ENCODE measurements at places on chromosomes 1 and 21.

GRCh38 chr1:160354388-160354985 is 11.3 kb downstream of the NCSTN start:
- no peak for DNase-seq

DNA sequence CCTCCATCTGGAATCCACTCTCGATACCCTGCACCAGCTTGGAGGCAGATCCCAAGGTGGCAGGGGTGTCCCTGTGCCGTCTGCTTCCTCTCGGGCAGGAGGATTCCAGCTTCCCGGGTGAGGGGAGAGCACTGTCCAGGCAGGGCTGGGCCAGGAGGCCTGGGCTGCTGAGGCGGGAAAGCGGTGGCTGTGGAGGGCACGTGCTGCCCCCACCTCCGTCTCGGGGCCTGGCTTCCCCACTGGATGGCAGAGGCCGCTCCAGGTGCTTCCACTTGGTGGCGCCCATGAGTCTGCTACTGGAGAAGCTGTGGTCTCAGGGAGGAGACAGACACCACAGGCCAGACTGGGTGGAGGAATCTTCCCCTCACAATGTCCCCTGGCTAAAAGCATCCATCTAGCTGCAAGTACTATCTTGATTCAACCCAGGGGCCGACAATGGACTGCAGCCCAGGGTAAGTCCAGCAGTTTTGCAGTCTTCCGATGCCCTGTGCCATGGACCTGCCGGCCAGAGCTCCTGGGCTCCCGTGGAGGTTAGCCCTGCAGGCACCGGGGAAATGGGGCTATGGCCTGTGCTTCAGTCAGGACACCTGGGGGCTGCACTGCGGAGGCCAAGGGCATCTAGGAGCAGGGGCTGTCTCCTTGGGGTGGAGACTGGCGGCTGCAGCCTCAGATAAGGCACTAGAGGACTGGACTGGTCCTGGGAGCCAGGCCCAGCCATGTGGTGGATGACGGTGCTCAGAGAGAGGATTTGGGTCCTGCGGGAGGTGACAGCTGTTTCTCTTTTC is 41.3 kb upstream of the EIF4G3 start:
- DNase-seq, result no peak

GRCh38 chr1:207282496-207283380 is 38.7 kb upstream of the CD55 start:
- DNase-seq, result no peak

DNA sequence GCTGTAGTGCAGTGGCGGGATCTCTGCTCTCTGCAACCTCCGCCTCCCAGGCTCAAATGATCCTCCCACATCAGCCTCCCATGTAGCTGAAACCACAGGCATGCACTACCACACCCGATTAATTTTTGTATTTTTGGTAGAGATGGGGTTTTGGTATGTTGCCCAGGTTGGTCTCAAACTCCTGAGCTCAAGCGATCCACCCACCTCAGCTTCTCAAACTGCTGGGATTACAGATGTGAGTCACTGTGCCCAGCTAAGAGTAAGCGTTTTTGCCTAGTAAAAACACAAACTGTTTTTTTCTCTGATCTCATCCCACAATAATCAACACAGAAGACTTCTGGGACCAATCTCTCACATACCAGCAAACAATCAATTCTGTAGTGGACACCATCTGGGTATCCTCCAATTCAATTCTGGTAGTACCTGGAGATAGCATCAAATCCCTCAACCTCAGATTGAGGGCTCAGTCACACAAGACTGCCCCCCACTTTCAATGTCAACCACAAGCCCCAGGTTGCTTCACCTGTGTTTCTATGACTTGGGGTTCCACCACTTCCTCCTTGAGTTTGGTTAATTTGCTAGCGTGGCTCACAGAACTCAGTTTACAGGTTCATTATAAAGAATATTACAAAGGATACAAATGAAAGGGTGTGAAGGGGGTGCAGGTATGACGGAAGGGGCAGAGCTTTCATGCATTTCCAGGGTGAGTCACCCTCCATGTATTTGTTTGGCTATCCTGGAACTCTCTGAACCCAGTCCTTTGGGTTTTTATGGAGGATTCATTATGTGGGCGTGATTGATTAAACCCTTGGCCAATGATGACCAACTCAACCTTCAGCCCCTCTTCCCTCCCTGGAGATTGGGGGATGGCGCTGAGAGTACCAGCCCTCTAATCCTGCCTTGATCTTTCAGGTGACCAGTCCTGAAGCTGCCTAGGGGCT is 40.0 kb upstream of the RHOU start:
- no peak for DNase-seq

DNA sequence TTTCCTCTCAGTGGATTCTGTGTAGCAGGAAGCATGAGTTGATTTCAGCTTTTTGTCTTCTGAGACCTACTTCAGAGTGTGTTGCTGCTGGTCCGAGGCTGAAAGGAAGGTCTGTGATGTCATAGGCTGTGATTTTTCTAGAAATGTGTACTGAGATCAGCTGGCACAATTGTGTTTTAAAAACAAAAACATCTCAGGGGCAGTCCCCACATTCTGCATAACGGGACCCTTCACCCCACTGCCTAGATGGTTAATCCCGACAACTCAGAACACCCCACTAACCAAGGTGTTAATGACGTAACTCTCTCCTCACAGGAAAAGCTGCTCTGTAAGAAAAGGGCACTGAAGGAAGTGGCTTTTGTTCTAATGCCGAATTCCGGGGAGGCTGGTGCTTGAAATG is 59.8 kb upstream of the PPP2R5A start:
- DNase-seq, result no peak

DNA sequence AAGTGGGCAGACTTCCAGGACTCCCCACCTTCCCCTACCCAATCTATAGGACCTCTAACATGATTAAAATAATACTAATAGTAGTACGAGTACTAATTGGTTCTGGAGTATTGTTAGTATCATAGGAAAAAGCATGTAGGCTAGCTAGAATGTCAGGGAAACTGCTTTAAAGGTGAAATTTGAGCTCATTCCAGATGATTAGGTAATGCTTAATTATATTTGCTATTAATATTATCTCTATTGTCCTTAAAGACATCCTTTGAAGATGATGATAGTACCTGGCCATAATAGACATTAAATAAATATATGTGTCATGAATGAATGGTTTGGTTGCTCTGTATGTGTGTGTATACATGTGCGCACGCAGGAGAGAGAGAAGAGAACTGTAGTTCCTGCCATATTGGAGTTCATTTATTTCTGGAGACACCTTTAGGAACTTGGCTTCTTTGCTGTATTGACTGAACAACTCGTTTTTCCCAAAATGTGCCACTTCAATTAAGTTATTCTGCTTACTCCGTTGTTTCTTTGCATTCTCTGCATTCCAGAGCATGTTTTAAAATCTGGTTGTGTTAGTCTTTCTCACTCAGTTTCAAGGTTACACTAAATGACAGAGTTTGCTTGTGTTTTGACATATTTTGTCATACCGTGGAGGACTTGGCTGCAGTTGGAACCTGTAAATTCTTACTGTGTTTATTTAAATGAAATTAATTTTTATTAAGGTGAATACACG is 117.1 kb downstream of the OSBPL9 start:
- no peak for DNase-seq

DNA sequence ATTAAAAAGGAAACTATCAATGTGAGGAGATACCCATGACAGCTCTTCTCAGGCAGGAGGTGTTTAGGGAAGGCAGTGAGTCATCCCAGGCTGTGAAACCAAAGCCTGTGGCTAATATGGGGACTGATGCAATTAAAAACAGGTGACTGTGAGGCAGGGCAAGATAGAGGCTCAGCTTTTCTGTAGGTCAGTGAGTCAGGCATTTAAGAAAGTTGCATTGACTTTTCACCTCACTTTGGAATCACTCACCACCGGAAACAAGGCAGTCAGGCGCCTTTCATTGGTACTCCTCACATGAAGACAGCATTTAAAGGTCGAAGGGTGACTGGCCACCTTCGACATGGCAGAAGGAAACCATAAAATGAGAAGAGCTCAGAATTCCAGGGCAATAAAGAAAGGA is 54.5 kb downstream of the PAPPA2 start:
- no peak for DNase-seq

DNA sequence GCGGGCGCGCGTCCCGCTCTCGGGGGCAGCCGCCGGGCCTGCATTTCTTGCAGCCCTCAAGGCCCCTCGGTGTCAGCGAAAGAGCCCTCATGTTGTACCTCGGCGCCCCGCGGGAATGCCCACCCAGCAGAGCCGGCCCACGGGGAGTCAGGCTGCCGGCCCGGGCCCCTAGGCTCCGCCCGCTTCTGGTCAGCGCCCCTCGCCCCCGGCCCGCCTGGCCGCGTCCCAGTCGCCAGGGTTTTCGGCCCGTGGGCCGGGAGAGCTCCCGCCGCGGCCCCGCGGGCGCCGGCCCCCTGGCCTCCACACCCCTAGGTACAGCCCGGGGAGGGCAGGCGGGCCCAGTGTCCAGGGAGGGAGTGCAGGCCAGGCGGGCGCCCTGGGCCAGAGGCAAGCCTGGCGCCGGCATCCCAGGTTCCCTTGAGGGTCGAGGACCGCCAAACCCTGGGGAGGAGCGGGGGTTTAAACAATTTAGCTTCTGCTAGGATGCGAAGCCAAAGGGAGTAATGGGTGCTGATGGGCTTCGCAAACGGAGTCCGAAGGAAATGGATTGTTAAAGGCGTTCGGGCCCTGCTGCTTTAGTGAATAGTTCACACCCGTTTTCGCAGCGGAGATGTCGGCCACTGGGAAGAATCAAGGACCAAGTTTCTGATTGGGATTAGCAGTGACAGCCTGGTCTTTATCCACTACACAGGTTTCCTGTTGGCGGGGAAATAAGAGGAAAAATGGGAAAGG is 486 bp upstream of the KCNA3 start:
- DNase-seq, result no peak

- DNase-seq, result no peak
Measured at GRCh38 chr1:27523337-27524020, 33.5 kb upstream of the WASF2 start.

GRCh38 chr21:37445228-37445627 is 78.7 kb downstream of the DYRK1A start:
- no peak for DNase-seq

GRCh38 chr1:202143768-202144401 is 652 bp downstream of the ARL8A start:
- no peak for DNase-seq

- no peak for DNase-seq
Measured at GRCh38 chr1:2231532-2232254, 3.6 kb downstream of the SKI start.

DNA sequence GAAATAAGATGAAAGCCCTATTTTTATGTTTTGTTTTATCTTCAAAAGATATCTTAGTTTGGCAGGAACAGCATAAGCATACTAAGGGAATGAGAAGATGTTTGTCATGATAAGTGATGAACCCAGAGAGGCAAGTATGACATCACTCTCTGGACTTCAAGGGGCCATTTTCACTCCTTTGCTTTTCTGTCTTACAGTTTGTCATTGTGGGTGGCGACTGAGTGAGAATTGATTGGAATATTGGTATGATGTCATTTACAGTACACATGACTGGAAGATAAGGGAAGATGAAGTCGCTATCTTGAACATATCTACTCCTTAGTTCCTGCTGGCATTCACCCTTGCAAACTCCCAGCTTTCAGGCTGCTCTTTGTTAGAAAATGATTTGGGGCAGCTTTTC is 258.1 kb upstream of the RAB4A start:
- DNase-seq, result no peak

DNA sequence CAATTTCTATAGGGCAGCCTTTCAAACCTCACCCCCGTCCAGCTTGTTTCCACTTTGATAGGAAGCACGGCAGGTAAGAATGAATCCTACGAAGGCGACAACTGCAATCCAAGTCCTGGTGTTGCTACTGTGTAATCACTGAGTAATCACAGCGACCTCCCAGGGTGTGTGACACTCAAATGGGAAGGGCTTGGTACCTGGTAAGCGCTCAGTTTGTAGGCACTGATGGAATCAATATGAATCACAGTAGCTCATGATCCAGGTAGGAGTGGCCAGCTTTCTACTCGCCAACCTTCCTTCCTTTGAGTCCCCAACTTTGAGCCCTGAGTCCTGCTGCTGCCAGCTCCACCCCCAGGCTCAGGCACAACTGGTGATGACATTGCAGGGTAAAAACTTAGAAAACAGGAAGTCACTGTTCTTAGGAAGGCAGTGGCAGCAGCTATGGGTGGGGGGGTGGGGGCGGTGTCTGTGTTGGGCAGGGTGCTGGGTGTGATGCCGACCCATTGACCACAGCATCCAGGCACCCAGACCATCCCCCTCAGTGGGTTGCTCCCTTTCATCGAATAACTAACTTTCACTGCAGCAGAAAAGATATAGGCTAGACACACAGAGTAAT is 70.7 kb downstream of the CD247 start:
- peak; percentile 77 for DNase-seq

- no peak for DNase-seq
Measured at GRCh38 chr1:92883297-92883696, 51.5 kb downstream of the RPL5 start.

DNA sequence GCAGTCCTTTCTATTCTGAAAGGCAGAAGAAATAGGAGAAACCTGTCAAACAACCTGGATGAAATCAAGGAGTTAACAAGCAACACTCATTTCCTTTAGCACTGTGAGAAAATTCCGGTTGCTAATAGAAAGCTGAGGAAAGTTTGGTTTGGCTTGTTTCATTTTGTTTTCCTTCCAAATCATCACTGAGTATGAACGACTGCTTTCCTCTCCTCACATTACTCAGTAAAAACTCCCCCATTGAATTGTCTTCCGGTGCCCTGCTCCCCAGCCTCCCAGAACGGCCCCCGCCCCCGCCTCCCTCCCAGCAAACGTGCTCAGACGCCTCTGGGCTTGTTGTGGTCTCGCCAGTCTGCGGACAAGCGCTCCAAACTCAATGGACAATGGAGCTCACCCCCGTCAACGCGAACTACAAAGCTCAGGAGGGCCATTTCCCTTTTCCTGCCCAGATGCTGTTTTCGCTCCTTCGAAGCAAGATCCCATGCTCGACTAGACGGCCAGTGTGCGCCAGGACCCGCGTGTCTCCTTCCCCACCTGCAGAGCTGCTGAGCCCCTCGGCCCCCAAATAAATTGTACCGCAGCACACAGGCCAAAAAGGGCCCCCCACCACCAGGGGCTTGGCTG is 747 bp downstream of the STX6 start:
- no peak for DNase-seq

GRCh38 chr1:34684266-34684665 is 70.6 kb upstream of the GJB5 start:
- no peak for DNase-seq

GRCh38 chr1:29860056-29860455 is 623.7 kb downstream of the PTPRU start:
- DNase-seq, result no peak

DNA sequence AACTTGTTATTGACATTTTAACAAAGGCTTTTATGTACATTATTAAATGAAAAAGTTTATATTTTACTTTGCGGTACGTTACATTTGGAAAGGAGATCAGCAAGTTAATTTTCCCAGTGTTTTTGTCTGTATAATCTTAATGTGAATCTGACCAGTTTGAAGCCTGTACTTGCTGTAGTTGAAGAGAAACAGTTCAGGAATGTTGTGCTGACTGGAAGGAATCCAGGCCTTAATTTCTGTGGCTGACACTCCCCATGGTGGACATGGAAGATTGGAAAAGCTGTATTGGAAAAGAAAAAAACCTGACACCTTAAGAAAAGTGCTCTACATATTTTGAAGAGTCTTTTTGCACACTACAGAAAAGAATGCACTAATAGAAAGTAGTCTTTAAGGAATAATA is 15.5 kb downstream of the LEPR start:
- no peak for DNase-seq

GRCh38 chr1:85149805-85150204 is 51.0 kb downstream of the SYDE2 start:
- DNase-seq, result no peak

- DNase-seq, result no peak
Measured at GRCh38 chr1:190739926-190740325, 262.3 kb upstream of the BRINP3 start.

- peak; percentile 57 for DNase-seq
Measured at GRCh38 chr1:157193702-157194391, 55.7 kb upstream of the ETV3 start.

GRCh38 chr1:207960346-207960745 is 49.4 kb upstream of the CD34 start:
- DNase-seq, result no peak

All from HCT116 (cell line).